ENCODE measurements at places on chromosomes 16 and 17.

DNA sequence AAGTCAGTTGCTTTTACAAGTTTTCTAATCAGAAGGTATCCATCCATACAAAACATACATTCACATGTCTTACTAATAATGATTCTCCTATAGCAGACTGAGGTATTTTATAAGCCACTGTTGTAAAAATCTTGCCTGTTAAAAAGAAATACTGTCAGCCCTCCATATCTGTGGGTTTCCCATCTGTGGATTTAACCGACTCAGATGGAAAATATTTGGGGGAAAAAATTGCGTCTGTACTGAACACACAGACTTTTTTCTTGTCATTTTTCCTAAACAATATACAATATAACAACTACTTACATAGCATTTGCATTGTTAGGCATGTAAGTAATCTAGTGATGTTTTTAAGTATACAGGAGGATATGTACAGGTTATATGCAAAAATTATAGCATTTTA, 90.4 kb downstream of the PARN start:
- peak; percentile 54 for DNase-seq

DNA sequence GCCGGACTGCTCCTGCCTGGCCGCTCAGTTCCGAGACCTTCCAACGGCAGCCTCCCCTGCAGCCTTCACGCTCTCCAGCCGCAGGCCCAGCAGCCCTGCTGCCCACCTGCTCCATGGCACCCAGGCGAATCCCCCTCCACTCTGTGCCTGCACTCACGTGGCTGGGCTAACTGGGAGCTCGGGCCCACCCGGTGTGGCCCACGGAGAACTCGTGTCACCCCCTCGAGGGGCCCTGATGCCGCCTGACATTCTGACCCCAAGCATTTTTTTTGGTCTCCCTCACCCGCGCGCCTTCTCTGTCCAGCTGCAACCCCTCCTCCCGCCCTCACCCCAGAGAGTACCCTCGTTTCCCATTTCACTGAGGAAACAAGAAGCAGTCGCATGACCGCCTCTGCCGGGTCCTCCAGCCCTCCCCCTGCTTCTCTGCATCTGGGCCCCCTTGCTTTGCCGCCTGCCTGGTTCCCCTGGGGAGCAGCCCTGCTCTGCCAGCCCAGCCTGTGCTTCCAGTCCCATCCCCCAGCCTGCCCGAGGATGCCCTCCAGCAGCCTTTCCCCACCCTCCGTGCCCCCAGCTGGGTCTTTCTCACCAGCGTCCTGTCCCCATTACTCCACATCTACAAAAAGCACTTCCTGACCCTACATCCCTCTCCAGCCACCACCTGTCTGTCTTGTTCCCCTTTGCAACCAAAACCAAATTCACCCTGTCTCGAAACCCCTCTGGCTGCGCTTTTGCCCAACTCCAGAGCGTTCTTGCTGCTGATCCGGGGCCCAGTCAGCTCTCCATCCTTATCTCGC, 146.4 kb upstream of the CHMP6 start:
- DNase-seq, result no peak

DNA sequence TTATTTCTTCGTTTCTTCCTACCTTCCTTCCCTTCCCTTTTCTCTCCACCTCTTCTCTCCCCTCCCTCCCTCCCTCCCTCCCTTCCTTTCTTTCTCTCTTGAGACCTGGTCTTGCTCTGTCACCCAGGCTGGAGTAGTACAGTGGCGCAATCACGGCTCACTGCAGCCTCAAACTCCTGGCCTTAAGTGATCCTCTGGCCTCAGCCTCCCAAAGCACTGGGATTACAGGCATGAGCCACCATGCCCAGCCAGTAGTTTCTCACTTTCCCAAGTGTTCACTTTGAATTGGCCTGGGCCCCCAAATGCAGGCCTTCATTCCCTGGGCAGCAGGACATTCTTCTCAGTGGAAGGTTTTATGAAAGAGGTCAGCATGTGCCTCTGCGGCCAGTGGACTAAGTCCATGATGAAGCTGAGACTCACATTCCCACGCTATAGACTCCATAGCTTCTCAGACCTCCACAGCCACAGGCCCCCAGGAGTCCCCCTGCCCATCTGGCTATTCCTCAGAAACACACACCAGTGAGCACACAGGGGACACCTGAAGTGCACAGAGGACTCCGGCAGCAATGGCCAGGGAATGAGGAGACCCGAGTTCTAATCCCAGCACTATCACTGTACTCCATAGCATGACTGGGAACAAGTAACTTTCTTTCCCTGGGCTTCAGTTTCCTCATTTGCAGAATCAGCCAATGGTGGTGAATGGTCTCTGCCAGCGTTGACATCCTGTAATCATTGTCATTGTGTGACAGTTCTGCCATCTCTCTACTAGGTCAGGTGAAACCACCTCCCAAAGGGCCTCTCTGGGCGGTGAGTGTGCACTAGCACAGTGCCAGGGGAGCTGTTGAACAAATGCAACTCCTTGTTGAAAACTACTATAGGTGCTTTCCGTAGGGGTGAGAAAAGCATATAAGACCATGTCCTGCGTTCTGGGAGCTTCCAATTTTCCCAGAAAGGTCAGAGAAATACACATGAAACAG, 69.2 kb upstream of the TBX2 start:
- DNase-seq, result no peak

DNA sequence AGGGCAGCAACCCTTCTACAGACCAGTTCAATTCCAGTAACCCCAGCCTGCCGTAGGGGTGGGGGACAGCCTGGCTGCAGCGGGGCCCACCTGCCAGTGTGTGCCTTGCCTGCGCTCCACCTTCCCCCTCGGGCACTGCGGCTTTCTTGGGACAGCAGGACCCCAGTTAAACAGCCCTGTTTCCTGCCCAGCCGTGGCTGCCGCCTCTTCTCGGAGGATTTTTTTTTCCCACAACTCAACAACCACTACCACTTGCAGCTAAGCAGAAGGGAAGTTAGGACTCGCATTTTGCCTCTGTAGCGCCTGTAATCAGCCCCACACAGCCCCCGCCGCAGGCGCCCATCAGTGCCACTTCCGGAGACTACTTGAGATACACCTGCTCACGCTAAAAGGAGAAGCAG, 76.1 kb downstream of the RAI1 start:
- no peak for DNase-seq

DNA sequence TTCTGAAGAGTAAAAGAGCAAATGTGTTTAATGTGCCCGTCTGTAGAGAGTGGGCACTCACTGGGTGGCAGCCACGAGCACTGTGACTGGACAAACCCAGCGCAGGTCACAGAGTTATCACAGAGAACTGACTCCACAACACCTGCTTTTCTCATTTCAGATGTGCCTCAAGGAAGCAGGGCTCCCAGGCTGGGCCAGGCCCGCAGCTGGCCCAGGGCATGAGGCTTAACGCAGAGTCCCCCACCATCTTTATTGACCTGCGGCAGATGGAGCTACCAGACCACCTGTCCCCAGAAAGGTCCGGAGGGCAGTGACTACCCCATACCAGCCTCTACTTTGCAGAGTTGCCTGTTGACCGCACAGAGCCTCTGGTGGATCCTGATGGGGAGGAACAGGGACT, 11.9 kb downstream of the DNAAF8 start:
- no peak for DNase-seq

DNA sequence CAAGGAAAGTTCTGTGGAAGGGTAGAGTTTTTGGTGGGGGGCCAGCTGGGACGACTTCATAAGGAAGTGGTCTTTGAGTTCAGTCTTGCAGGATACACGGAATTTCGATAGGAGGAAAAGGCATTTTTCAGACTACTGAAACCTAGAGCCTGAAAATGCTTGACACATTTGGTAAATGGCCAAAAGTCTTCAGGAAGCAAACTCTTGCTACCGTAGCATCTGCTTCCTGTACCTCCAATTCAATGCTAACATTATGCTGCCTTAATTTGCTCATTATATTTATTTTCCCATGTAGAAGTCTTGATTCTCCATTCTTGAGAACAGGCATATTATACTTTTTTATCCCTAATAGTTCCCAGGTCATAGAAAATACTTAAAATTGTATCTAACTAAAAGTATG, 129.3 kb upstream of the MED13 start:
- DNase-seq, result no peak

DNA sequence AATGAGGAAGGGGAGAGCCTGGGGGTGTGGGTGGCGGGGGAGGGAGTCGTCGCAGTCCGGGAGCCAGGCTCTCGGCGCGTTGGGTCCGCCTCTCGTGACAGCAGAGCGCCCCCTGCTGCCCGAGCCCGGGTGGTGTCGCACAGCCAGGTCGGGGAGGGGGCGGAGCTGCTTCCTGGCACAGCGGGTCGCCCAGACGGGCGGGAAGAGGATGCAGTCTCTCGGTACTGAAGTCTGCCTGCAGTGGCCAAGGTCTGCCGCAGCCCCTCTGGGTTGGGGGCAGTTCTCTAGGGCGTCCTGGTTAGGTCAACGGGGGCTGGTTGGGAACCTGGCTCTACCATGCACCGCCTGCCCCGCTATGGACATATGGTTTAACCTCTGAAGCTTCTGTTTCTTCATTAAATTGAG, 38.2 kb upstream of the CCDC182 start:
- peak; percentile 14 for DNase-seq

- DNase-seq, result no peak
Observed at GRCh38 chr17:5793157-5793556, 208.8 kb upstream of the NLRP1 start.

DNA sequence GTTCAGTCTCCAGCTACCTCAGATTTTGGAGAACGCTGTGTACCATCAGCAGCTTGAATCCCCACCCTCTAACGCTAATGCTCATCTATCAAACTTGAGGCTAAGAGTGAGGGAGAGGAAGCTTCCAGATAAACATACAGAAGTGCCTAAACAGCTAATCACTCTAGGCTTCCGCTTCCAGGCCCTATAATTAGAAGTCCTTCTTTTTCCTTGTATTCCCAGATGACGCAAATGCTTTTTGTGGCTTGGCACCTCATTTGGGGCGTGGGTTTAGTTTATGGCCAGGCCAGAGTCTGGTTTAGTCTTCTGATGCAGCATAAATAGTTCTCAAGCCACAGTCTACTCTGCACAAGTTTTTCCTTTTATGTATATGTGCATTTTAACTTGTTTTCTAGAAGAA, 263.4 kb downstream of the BCAS3 start:
- peak; percentile 59 for DNase-seq

DNA sequence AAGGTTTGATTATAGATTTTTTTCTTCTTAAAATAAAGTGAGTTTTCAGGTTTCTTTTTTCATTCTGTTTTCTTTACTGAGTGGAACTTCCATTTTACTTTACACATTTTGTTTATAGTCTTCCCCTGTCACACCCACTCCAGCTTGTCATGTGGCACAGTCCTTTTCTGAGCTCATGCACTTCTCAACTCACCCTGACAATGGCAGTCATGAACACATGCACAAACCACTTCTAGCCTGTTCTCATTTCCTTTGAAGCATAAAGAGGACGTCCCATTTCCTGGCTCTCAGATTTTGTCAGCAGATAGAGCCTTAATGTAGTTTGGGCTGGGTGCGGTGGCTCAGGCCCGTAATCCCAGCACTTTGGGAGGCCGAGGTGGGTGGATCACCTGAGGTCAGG, 168.0 kb downstream of the AHSP start:
- no peak for DNase-seq

- peak; percentile 67 for DNase-seq
Observed at GRCh38 chr17:66715745-66716156, 119.2 kb upstream of the CACNG5 start.

GRCh38 chr16:84893849-84894599, 74.2 kb downstream of the CRISPLD2 start:
- DNase-seq, result peak; percentile 83

DNA sequence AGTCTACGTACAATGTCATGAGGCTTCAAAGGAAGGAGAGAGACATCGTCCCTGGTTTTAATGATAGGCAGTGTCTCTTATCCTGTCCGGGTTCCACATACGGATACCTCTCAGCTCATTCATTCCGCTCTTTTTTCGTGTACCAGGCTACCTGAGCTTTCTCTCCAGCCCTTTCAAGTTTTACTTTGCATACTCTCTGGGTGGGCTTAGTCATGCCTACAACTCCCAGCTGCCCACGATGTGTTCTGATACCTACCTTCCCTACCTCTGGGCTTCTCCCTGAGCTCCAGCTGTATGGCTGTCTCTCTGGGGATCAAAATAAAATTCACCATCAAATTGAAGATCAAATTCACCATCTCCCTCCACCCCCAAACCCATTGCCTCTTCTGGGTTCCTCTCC, 354.0 kb upstream of the EEF2KMT start:
- no peak for DNase-seq

- DNase-seq, result no peak
Observed at GRCh38 chr17:13568582-13569397, 32.9 kb downstream of the HS3ST3A1 start.

DNA sequence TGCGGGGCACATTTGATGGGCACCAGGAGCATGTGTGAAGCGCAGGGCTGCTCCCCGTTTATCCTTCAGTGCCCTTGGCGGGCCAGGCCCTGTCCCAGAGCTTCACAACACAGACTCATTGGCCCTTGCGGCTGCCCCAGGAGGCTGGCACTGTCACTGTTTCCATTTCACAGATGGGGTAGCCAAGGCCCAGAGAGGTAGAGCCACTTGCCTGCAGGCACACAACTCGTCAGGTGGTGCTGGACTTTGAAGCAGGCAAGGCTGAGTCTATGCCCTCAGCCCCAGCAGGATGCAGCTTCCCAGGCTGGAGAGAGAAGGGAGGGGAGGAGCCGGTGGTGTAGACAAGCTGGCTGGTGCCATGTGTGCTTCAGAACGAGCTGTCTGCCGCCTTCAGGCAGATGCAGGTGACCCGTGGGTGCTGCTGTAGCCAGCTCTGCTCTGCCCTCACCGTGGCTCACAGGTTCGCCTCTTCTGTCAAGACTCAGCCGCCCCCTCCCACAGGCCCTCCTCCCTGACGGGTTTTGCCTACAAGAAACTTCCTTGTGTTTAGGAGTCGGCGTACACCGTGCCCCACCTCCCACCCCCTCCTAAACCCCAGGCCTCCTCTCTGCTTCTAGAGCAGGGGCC, 232.3 kb upstream of the CIBAR2 start:
- no peak for DNase-seq

DNA sequence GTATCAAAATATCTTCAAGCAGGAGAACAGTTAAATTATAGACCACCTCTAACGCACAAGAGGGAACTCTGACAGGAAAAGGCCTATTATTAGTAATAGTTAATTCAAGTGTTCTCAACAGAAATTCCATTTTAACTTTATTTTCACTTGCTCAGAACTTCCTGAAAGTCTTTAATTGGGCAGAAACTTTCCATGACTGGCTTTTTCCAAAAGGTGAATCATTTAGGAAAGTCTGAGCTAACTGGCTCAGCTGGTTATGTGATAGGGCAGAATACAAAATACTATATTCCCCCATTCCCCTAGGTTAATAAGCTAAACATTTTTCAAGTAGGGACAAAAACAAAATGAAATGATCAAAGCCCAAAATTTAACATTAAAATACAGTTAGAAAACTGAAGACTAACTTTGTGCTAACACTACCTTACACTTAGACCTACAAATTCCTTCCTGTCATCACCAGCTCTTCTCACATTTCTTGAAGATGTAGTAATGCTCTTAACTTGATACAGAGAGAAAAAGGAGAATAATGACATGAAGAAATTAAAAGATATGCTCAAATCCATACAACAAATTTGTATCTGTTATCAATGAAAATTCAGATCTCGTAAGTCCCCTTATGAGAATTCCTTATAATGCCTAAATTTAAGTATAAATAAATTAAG, 31.0 kb downstream of the CFDP1 start:
- peak; percentile 79 for DNase-seq

- DNase-seq, result no peak
Observed at GRCh38 chr17:28471531-28472342, 1.7 kb upstream of the SLC13A2 start.
